ENCODE measurements at places on chromosomes 5 and 9.

GRCh38 chr9:123528501-123528900 is 172.5 kb downstream of the CRB2 start:
- no peak for DNase-seq

DNA sequence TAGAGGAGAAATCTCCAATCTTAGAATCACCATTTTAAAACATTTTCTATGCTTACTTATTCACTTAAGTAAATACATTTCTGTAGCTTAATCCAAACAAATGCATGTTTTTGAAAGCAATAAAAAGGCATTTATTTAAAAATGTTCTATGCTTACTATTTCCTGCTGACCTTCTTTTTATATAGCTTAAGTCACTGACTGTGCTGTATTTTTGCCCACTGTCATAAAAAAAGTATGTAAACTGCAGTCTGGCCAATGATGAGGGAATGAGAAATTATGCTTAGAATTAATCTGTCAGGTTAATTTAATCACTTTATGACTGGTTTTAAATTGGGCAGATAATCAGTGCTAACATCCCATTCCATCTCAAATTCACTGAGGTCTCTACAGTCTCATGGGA is 20.1 kb downstream of the NUDT12 start:
- DNase-seq = no peak

DNA sequence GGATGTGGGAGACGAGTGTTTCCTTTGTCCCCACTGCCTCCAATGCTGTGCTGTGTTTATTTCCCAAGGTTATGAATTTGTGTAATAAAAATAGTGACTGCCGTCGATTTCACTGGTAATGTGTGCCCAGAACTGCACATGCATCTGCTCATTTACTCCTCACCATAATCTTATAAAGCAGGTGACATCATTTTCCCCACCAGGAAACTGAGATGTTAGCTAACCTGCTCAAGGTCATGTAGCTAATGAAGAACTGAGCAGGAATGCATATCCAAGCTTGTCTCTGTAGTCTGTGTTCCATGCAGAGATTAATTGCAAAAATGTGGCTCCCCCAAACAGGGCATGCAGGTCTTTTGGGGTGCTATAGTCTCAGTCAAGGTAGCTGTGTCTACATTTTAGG is 224.4 kb downstream of the TENT4A start:
- DNase-seq = no peak

DNA sequence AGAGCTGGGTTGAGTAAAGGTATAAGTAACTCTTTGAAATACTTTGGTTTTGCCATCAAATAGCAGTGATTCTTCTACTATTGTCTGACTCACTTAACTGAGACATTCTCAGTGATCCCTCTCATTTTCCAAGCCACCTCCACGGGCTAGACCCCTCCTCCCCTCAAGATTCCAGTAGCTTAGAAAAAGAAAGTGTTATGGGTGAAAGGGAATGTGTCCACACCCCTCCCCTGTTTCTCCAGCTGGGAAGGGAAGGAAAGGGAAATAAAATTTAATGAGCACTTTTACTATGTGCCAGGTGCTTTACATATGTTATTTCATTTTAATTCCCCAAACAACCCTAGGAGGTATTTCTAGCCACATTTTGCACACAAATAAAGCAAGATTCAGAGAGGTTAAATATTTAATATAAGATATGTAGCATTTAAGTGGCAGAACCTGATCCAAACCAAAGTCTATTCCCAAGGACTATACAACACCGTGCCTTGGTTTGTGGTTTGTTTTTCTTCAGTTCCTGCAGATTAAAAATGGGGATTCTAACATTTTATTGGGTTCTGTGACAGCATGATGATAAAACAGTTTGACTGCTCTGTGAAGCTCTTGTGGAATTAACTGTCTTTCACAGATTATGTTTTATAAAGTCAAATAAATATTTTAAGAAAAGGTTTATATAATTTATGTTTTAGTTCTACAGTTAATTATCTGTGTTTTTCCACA is 135.9 kb downstream of the ZSWIM6 start:
- DNase-seq = no peak

- DNase-seq = no peak
These were observed 220.3 kb downstream of the COX7C start for GRCh38 chr5:86838083-86838482.

- no peak for DNase-seq
These were observed 508.7 kb upstream of the GRAMD2B start for GRCh38 chr5:125914471-125914870.

DNA sequence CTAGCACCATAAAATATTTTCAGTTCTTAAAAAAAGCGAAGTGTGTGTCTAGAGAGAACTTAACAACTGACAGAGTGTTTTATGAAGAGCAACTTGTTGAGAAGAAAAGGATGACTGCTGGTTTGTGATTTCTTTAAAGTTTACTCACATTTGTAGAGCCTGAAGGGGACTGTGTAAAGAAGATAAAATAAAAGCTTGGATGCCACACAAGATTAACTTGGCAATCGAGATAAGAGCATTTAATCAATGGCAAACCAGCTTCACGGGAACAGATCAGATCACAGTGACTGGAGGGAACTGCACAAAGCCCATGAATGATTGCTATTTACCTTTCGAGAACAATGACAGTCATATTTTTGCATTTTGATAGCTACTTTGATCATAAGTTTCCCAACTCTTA is 2013.1 kb upstream of the CDH9 start:
- DNase-seq = no peak

DNA sequence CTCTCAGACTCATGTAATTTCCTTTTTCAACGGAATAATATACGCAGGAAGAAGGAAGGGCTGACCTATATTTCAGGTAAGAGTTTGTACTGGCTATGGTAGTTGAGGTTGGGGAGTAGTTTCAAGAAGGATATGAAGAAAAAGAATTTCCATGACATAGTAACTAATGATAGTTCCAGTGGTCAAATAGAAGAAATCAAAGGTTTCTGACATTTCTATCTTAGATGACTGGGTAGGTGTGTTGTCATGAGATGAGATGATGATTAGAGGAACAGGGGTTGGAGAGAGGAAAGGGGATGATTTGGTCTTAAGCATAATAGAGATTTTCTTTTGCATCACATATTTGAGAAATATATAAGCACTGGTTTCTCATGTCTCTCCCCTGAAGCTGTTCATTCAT is 166.0 kb downstream of the SPATA31D1 start:
- DNase-seq = no peak

DNA sequence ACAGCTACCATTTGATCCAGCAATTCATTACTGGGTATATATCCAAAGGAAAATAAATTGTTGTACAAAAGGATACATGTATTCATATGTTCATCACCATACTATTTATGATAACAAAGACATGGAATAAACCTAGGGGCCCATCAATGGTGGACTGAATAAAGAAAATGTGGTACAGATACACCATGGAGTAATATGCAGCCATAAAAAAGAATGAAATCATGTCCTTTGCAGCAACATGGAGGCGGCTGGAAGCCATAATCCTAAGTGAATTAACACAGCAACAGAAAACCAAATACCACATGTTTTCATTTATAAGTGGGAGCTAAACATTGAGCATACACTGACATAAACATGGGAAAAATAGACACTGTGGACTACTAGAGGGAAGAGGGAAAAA is 37.1 kb downstream of the FNIP1 start:
- no peak for DNase-seq

DNA sequence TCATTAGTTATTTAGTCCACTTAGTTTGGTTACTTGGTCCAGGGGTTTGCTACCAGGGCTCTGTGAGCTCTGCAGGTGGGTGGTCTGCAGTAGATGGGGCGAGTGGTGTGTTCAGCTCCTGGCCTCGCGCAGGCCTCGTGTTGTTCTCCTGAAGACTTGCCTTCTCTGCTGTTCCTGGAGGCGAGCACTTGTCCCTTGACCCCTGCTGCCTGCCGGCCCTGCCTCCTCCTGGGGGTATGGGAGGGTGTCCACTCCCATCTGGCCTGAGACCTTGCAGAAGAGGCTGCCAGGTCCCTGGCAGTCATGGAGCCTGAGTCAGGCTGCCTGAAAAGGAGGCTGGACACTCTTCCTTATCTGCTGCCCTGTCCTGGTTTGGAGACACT is 137.0 kb downstream of the CACNA1B start:
- DNase-seq = no peak

- no peak for DNase-seq
These were observed 170.6 kb downstream of the RMI1 start for GRCh38 chr9:84151236-84151635.

DNA sequence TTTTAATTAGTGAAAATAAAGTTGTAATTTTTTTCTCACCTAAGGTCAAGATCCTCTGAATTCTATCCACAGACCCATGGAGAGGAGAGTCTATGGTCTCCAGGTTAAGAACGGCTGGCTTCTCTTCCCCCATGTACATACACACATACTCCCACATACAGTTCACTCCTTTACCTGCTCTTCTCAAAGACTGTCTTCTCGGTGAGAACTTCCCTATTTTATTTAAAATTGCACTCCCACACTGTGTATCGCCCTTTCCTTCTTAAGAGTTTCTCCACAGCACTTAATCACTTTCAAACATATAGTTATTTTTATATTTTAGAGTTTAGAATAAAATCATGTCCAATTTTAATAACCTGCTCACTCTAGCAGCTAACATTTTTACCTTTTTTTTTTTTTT is 3.6 kb upstream of the JADE2 start:
- no peak for DNase-seq

DNA sequence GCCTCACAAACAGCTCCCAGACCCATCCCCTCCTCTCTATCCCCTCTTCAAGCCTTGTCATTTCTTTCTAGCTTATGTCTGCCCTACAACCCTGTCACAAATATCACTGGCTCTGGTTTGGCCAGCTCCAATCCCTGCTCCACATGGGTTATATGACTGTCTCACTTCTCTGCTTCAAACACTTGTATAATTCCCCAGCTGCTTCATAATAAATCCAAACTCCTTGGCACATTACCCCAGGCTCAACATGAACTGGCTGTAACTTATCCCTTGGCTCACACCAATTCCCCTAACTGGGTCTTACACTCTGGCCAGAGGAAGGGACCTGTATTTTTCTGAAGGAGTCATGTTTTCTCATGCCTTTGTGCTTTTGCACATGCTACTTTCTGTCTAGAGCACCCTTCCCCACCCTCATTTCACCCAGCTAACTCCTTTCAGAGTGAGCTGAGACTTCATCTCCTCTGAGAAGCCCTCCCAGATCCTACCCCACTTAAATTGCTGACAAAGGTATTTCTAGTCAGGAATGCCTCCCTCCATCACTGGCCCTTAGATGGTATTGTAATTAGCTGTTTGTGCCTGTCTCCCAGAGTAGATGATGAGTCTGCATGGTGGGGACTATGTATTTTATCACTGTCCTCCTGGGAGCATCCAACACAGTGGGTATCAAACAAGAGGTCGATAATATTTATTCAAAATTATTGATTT is 5.3 kb downstream of the PRXL2C start:
- no peak for DNase-seq

DNA sequence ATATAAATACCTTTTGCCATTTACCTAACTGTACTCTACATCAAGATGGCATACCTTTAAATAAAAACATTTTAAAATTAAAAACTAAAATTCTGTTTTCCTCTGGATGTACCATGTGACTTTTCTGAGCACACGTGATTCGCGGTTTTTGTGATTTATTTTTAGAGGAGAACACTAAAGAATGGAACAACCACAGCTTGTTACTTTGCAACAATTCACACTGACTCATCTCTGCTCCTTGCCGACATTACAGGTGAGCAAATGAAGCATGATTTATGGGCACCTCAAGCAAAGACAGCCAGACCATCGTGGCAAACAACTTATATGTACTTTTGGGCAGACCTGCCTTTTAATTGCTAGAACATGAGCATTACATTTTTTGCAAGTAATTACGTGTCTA is 61.3 kb downstream of the GDA start:
- no peak for DNase-seq

DNA sequence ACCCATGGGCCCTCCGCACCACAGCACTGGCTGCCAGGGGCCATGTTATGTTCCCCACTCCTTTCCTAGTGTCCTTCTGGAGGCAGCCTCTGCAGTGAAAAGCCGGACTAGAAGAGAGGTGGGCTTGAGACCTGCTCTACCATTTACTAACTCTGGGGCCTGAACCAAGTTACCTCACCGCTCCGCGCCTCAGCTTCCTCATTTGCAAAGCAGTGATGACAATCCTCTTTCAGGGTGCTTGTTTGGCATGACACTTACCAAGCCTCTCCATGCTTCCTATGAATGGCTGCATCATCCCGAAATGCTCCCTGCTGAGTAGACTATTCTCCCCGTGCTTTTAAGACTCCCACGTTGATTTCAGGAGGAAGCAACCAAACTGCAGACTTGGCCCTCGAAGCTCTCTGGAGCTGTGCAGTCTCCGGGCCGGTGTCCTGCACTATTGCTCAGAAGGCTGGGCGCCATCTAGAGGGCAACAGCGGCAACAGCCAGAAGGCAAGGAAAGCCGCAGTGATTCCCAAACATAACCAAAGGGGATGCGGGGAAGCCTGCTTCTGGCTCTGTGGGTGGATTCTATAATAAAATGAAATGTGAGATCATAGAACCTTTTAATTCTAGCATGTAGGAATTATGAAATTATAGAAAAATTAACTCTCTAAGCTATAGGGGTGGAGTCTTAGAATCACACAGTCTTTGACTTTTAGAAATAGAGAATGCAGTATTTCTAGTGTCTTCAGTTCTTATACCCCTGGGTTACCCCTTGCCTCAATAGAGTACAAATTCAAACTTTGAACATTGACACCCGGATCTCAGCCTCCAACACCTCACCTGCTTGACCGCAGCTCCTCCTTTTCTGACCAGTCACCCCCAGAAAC is 599.8 kb upstream of the BRINP1 start:
- no peak for DNase-seq

GRCh38 chr5:66358741-66359140 is 214.6 kb downstream of the SREK1 start:
- no peak for DNase-seq

GRCh38 chr5:143156086-143156485 is 247.4 kb downstream of the NR3C1 start:
- DNase-seq = no peak

GRCh38 chr9:21450733-21451394 is 10.6 kb downstream of the IFNA1 start:
- DNase-seq = no peak

- no peak for DNase-seq
These were observed 7.8 kb downstream of the XRCC4 start for GRCh38 chr5:83085106-83085505.

DNA sequence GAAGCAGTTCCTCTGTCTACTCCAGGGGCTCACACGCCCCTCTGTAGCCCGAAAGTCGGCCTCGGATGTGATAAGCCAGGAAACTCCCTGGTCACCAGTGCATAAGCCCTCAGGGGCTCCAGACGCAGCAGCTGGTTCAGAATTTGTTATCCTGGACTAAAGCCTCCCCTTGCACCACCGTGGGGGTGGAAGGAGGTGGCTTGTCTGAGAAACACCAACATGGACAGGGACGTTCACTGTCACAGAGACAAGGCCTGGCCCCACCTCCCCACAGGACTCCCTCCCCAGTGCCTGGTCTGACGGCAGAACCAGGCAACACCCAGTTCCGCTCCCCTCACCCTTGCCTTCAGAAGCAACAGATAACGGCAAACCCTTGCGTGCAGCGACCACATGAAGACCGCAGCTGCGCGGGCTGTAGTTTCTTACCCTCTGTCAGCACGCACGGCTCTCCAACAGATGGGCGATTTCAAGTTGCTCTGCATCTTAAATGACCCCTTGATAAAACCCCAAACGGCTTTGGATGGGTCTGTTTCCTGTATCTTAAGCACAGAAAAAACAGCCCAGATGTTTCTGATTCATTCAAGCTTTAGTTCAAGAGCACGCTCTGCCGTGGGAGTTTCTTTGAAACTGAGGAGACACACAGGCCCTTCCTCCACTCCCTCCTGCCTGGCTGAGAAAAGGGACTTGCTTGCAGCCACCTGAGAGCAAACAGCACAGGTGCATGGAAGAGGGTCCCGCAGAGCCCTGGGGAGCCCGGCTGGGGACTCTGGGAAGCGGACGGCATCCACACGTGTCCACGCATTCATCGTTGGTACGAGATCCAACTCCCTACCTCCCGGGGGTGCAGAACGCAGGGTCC is 44.7 kb upstream of the NKD2 start:
- no peak for DNase-seq

All from stimulated activated CD4-positive, alpha-beta T cell treated with anti-CD3 and anti-CD28 coated beads, Interleukin-1b, Interleukin-23, amount 100 ng/mL, for 1 hour (primary cell).